ENCODE measurements at places on chromosomes 3 and 15.
A peak's percentile ranks its signal among the peaks of the same experiment; 100 is the strongest.

DNA sequence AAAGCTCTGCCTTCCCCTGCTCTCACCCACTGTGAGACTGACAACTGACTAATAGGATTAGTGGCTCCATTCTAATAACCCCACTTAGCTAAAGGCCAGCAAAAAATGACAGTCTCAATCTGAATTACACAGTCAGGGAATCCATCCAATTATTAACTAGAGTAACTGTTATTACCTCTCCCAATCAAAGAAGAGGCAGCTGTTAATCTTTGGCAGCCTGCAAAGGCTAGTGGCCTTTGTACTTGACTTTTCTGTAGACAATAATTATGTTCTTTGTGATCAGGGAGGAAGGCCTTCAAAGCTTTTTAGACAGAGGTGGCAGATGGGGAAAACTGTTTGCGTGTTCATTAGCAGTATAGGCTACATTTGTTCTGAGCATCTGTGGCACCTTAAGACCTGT lies 177.7 kb downstream of the ISL2 start:
- DNase-seq: no peak

GRCh38 chr3:64411101-64411500 lies 185.8 kb upstream of the PRICKLE2 start:
- DNase-seq: no peak

DNA sequence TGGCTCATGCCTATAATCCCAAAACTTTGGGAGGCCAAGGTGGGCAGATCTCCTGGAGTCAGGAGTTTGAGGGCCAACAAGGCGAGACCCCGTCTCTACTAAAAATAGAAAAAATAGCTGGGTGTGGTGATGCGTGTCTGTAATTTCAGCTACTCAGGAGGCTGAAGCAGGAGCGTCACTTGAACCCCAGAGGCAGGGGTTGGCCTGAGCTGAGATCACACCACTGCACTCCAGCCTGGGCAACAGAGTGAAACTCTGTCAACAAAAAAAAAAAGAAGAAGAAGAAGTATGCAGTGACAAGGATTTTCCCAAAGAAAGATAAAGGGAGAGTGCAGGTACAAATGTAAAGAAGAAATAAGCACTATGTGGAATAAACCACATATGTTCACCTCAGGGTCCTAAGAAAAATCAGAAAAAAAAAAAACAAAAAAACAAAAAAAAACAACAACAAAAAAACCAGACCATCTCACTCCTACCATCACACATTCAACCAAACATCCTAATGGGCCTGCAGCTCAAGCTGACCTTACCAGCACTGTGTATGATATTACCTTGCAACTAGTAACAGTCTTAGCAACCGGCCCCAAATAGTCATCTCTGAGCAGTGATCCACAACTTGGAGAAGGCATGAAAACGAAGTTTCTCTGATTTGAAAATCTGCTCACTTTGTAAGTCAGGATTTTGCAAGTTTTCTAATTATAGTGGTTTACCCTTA lies 296.7 kb upstream of the PROK2 start:
- no peak for DNase-seq

- DNase-seq: peak; percentile 89
These were observed at the start of gene RAP2B for GRCh38 chr3:153161714-153162512. TSS of gene RAP2B (plus strand) at chr3:153162226. CDS start at chr3:153162694, 468 bp downstream.

DNA sequence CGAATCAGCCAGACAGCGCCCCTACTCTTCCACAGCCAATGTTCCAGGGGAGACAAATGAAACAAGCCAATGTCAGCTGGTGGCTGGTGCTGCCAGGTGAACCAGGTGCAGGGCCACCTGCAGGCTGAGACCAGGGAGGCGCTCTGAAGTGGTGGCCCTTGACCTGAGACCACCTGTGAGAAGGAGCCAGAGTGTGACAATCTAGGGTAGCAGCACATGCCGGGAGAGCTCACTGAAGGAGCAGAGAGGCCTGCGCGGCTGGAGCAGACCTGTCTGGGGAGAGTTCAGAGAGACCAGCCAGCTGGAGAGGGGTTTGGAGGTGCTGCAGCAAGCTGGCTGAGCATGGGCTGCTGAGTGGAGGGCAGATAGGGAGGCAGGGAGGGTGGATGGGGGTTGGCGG lies 693 bp upstream of the STAB1 start:
- DNase-seq: no peak

GRCh38 chr3:71423151-71423906 lies 160.2 kb downstream of the FOXP1 start:
- no peak for DNase-seq

- DNase-seq: no peak
These were observed 24.2 kb upstream of the PGPEP1L start for GRCh38 chr15:99031688-99032282.

Measured in stimulated activated CD8-positive, alpha-beta memory T cell treated with anti-CD3 and anti-CD28 coated beads, Interleukin-7, amount 100 ng/mL, for 4 hours (primary cell).